ENCODE measurements at places on chromosomes 5 and 9.
A peak's percentile ranks its signal among the peaks of the same experiment; 100 is the strongest.

DNA sequence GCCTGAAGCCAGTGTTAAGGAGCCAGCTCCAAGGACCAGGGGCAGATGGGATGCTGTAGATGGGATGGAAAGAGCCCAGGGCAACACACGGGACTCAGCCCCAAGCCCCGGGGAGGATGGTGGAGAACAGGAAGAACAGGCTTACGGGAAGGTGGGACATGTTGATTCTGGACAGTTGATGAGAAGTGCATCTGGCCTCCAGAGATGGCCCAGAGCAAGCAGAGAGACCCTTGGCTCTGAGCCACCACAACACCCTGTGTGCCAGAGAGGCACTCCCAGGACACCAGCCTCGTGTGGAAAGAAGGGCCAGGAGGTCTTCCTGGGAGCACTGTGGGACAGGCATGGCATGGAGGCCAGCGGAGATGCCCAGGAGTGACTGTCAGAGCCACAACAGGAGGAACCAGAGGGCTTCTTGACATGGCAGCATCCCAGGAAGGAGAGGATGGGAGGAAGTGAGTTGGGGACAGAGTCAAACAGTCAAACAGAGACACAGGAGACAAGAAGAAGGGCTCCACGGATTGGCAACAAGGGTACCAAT, 156.3 kb upstream of the MVB12B start:
- DNase-seq, result no peak

GRCh38 chr5:134223406-134224248, 2.2 kb downstream of the PPP2CA start:
- no peak for DNase-seq

DNA sequence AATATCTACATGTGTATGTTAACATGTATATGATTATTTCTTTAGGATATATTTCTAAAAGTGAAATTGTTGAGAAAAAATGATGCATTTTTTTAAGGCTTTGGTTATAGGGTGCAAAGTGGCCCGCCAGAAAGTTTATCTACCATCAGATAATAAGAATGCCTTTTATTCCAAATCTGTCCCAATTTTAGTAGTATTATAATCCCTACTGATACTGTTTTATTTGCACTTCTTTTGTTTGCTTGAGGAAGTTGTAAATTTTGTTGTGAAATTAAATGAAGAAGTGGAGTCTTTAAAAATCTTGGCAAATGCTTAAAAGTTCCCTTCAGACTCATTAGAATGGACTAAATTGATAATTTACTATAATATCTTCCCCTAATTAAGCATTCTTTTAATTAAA, 73.0 kb downstream of the NIPBL start:
- no peak for DNase-seq

DNA sequence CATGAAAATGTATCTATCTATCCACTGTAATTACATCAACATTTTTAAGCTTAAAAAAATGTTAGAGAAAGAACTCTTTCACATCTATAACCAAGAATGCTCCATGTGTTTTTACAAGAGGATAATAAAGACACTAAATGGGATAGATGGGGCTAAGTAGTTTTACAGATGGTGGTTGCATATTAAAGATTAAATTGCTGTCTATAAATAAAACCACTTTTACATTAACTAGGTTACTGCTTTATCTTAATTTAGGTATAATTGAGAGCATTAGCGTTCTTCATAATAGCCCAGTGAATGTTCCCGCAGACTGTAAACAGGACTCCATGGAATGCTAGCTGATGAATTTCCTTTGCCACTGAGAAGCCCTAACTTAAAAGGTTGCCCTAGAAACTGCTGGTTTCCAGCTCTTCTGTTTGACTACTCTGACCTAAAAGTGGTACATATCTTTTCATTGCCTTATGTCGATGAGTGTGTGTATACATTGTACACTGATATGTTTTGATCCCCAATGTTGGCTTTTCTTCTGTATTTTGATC, 117.9 kb downstream of the SGCD start:
- DNase-seq, result no peak

- DNase-seq, result no peak
Measured at GRCh38 chr9:106156465-106156864, 462.1 kb downstream of the TMEM38B start.

DNA sequence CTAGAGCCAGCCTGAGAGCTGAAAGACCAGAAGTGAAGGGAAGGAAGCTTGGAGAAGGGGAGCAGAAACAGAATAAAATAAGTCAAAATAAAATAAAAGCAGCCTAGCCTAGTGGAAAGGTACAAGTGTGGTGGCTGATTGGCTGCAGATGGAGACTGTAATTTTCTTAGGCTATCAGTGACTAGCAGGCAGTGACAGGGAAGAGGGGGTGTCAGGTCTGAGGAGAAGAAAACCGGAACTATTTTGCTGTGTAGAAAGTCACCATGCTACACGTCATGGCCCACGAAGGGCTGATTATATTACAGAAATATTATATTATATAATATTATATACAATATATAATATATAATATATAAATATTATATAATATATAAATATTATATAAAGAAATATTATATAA, 98.1 kb upstream of the TAF11L2 start:
- DNase-seq, result no peak

GRCh38 chr5:151819830-151820229, 48.1 kb downstream of the G3BP1 start:
- no peak for DNase-seq

DNA sequence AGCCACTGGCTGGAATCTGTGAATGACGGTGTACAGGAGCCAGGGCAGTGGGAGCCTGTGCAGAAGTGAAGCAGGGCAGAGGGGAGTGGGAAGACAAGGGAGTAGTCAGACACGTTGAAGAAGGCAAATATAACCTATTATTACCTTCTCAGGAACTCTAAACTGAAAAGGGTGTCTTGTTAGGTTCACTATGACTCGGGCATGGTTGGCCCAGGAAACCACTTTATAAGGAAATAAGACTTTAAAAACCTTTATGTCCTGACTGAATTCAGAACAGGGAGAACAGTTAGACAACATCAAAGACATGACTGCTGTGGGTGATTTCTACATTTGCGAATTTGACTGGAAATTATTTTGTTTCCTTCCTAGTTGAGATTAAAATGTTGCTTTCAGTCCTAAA, 107.5 kb downstream of the ACER2 start:
- DNase-seq, result no peak

- DNase-seq, result no peak
Measured at GRCh38 chr5:114206640-114207039, 155.2 kb upstream of the KCNN2 start.

GRCh38 chr5:181189363-181189961, 15.5 kb downstream of the TRIM7 start:
- no peak for DNase-seq

DNA sequence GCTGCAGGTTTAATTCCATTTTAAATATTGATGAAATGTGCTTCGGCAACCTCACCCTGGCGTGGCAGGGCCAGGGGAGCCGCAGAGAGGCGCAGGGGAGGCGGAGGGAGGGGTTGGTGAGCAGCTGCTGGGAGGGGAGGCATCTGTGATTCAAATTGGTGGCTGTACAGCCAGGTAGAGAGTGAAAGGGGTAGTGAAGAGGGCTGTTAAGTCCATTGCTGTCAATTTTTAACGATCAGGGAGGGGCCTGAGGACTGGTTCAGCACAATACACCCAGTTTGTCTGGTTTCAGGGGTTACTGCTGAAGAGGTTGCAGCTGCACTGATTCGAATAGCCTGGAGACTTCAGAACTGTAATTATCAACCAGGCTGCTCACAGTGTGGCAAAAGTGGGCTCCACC, 31.3 kb downstream of the LHX6 start:
- DNase-seq, result no peak

DNA sequence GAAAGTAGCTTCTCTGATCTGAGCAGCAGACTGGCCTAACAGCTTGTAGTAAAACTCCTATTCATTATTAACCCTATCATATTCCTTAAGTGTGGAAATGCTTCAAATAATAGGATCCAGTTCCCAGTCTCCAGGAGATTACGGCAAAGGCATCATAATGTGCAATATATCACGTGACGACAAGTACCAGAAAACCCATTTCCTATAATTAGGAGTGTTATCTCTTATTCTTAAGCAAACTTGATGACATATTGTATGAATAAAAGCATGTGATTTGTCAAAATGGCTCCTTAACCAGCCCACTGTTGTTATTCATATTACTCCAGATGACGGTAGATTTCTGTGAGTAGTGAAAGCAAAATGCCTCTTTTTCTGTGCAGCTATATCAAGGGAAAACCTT, 2.9 kb downstream of the SV2C start:
- no peak for DNase-seq

GRCh38 chr9:76987594-76988200, 31.8 kb upstream of the FOXB2 start:
- DNase-seq, result no peak

DNA sequence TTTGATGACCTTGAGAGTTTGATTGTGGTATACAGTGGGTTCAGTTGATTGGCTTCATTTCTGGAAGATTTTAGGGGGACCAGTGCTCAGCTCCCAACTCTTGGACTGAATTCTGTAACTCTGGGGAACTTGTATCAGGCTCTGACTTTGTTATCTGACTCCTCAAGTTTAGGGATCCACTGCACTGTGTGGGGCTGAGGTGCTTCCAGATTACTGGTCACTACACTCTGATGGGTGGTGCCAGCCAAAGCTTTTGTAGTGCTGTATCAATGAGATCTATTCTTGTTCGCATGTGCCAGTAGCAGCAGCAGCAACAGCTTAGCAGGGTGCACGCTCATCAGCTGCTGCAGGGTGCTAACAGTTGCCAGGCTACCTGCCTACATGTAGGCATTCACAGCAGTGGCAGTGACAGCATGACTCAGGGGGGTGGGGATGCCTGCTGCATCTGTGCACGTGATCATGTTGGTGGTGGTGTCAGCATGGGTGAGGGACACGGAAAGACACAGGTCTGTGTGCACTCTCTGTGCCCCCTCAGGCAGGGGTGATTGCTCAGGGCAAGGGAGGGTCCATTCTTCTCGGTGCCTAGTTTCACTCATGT, 438.8 kb upstream of the SEMA6A start:
- no peak for DNase-seq

DNA sequence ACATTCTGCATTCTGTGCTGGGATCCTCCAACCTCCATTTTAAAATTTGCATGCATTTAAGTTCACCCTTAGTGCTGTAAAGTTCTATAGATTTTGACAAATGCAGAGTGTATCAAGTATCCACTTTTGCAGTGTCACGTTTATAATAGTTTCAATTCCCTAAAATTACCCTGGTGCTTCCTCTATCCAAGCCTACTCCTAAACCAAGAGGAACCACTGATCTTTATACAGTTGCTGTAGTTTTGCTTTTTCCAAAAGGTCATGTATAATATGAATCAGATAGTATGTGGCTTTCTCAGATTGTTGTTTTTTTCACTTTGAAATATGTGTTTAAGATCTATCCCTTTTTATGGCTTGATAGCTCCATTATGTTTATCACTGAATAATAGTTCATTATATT, 468.4 kb upstream of the CDH6 start:
- DNase-seq, result no peak

DNA sequence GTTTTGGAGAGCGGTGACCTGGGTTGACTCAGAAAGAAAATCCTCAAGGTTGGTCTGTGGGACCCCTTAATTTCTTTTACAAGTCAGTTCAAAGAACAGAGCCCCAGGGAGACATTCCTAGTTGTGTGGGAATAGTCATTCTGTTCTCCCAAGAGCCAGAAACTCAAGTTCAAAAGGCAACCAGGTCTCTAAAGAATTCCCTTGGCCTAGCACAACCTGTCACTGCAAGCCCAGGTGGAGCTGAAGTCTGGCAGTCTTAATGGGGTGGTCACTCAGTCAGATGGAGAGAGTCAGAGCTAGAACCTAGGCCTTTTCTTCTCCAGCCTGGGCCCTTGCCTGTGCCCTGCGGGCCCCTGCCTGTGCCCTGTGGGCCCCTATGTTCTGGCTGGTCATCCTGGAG, 37.5 kb upstream of the CDKN2AIPNL start:
- no peak for DNase-seq

DNA sequence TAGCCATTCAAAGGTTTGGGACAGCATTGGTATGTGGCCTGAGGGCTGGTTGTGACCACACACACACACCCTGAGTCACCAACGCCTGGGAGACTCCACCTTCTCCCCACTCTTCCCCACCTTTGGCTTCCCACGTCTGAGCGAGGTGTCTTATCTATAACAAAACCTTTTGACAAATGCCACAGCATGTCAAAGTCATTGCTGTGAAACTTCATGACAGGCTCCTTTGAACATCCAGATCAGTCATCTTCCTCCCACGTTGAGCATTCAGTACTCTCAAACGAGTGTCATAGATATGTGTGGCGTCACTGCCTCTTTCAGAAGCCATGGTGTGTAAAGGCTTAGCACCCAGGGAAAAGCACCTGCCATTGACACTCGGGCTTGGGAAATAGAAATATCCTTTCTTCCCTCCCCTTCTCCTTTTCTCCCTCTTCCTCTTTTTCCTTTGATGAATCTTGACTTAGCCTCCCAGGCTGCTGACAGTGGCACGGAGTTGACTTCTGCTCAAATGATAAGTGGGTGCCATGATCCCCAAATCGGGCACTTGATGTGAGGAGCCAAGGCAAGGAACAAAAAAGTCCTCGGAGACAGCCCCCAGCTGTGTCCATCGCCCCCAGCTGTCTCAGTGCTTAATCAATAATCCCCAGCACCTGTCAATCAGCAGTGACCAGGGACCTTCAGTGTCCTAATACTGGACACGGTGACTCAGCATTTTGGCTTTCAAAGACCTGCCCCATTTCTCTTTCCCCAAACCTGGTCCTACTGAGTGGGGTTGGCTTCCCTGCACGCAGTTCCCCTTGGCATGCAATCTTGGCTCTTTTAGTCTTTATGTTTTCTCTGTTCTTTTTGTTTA, 114.8 kb downstream of the FGF18 start:
- DNase-seq, result peak; percentile 46

- DNase-seq, result peak; percentile 70
Measured at GRCh38 chr5:179870403-179870903, 11.8 kb upstream of the MRNIP start.

GRCh38 chr5:157519579-157520253, 55.9 kb downstream of the ADAM19 start:
- DNase-seq, result no peak

GRCh38 chr5:96634881-96635280, 27.3 kb upstream of the CAST start:
- no peak for DNase-seq

DNA sequence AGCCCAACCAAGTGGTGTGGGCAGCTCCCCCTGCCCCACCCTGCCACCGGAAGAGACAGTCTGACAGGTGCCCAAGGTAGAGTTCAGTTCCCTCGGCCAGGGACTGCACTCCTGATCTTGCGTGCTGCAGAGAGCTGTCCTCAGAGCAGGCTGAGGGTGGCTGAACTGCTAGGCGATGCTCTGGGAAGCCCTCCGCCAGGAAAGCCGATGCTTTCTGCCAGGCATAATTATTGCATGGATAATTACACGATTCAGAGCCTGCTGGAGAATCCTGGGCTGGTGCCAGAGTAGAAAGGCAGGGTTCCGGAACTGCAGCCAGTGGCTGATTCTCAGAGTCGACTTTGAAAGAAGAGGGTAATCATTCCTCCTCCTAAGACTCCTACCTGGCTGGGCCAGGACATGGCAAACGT, 19.3 kb downstream of the KCNIP1 start:
- DNase-seq, result no peak

Data from left forelimb (tissue), 1 donor.